ENCODE measurements at places on chromosomes 1 and 21. TPM values are rescaled to one million over a fixed set of nuclear protein-coding genes. Genes with fewer than 3 reads are reported as not detected.

DNA sequence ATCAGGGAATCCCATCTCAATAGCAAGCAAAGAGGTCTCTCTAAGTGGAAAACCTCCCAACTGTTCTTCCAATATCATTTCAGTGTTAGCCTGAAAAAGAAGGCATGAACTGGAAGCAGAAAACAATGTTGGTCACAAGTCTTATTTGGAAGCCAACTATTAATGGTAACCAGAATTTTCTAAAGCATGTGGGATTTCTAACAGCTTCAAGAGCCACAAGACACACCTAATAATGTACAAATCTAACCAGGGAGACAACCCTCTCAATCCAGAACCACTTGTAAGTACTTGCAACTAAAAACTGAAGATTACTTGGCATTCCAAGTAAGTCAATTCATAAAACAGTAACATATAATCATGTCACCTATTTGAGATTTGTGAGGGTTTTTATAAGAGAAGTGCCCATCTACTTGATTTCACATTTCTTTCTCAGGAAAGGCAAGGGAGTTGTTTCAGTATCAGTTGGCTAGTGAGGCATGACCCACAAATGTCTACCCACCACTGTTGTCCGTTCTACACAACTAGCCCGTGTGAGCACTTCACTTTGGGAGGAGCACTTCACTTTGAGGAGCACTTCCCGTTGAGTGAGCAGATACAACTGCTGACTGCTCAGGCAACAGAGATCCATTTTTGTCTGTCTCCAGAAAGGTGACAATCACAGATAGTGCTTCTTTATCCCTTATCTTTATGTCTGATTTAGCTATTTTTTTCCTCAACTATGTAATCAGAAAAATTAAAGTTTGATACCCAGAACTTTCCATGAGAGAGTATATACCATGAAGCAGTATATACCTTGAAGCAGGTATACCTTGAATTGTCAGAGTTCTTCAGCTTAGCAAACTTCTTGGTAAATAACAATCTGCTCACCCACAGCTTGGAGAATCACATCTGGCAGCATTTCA, 11.1 kb downstream of the STX6 start:
- no peak for DNase-seq

DNA sequence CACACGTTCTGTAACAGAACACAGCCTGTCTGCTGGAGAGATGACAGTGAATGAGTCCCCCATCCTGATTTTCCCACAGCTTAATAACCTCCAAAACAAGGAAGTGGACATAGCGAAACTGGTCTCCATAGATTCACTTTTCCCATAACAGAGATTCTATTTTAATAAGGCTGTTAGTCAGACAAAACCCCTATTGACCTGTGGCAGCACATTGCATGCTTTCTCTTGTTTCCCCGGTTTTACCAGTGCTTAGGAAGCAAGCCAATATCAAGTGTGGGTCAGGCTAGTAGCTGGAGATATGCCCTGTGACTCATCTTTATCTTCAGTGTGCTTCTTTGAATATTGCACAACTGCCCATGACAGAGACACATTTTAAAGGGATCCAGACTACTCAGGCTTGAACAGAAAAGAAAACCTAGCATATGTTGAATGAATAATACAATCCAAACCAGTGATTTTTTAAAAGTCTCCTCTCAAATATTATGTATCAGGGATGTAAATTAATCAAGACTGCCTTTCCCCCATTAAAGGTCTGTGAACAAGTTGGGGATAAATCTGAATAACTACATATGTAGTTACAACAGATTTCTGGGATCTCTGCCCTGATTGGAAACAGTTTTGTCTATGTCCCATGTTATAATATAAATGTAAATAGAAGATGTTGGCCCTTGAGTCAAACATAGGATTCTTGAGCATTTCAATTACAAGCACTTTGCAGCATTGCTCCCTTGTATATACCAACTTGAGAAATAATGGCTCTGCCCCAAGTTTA, 11.9 kb upstream of the CLDN8 start:
- peak; percentile 84 for DNase-seq

- DNase-seq, result no peak
Measured at GRCh38 chr1:20950679-20951078, 163.6 kb upstream of the HP1BP3 start.

GRCh38 chr1:186617926-186618325, 62.3 kb downstream of the PTGS2 start:
- DNase-seq, result no peak

DNA sequence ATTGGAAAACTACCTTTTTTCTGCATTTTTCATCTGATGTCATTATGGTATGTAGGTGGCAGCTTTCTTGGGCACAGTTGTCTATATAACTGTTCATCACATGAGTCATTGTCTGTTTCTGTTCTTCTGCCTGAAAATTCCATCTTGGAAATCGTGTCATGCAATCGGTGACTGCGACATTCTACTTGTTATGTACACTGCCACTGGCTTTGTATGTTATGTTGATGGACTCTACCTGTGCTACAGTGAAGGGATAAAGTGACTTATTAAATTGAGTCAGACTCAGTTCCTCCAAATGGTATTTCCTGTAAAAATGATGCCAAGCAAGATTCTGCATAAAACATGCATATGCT, 8.6 kb downstream of the SMAP2 start:
- DNase-seq, result no peak

DNA sequence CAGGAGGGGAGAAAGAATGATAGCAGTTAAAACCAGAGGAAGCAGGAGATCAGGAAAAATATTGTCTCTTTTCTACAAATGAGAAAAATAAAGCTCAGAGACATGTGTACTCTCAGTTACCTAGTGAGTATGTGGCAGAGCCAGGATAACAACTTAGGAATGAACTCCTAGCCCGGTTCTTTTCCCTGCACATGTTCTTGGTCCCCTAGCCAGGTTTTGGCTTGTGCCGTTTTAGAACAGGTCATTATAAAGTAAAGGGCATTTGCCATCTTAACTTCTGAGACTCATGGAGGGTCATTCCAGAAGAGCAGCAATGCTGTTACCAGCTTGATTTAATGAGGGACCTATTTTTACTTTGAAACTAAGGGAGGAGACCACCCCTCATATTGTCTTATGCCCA, 48.1 kb upstream of the DAB1 start:
- DNase-seq, result no peak

GRCh38 chr21:42809577-42810475, 69.5 kb downstream of the WDR4 start:
- DNase-seq, result no peak

DNA sequence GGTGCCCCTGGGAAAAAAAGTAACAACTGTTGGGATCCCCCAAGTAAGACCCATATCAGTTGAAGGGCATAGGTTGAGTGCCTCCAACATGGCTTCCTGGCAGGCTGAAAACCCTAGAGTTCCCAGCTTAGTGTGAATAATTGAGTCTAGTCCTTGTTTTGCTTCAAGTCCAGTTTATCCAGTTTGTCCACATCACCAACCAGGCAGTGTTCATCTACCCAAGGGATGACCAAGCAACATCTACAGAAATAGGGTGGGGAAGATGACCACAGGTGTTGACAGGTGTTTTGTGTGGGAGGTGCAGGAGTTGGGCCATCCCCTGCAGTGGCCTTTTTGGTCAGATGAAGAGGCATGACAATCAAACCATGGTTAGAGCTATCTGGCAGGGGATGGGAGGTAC, 54.3 kb upstream of the ERO1B start:
- DNase-seq, result no peak

DNA sequence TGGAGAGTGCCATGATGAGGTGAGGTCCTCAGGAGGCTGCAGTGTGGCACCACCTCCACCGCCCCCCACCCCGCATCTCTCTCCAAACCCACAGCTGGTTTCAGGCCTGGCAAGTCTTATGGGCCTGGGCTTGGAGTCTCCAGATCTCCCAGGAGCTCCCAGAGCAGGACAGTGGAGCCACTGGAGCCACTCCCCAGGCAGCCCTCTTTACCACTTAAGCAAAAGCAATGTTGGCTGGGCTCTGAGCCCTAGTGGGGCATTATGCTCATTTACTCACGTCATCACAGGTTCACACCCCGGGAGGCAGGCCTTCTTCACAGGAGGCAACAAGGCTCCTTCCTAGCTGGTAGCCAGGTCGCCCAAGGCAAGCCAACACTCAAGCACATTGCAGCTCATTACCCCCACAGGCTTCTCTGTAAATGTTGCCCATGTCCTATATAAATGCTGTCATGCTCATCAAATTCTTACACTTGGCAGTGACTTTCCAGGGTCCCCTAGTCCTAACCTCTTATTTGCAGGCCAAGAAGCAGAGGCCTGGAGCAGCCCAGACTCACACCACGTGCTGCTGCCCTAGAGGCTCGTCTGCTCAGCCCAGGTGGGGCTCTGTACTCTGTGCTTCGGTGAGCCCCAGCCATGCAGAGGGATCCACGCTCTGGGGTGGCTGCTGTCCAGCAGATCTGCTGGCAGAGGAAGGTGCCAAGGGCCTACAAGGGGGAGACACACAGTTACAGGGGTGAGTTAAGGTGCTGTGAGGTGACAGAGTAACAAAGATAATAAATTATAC, 459.3 kb downstream of the MATN1 start:
- DNase-seq, result no peak

GRCh38 chr1:36657826-36658225, 175.1 kb upstream of the CSF3R start:
- DNase-seq, result no peak

DNA sequence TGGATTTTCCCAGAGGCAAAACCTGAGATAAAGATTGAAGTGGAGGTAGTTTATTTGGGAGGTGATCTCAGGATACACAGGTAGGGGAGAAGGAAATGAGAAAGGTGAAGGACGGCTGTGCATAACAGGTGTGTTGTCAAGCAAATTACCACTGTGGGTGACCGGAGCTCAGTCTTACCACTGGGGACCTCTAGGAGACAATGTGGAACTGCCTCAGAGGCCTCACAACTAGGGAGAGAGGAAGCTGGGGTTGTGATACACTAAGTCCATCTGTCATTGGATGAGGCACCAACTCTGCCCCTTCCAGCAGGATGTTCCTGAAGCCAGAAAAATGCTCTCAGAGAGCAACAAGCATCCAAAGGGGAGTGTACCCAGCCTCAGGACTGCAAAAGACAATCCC, 32.6 kb downstream of the GRIK3 start:
- DNase-seq, result no peak

GRCh38 chr1:111030590-111030989, 66.9 kb upstream of the LRIF1 start:
- peak; percentile 61 for DNase-seq

DNA sequence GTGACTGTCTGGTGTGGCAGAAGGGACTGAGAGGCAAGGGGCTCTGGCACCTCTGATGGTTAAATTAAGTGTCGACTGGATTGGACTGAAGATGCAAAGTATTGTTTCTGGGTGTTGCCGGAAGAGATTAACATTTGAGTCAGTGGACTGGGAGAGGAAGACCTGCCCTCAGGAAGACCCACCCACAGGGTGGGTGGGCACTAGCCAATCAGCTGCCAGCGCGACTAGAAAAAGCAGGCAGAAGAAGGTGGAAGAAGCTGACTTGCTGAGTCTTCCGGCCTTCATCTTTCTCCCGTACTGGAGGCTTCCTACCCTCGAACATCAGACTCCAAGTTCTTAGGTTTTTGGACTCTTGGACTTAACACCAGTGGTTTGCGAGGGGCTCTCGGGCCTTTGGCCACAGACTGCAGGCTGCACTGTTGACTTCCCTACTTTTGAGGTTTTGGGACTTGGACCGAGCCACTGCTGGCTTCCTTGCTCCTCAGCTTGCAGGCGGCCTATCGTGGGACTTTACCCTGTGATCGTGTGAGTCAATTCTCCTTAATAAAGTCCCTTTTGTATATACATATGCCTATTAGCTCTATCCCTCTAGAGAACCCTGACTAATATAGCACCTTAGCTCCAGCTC, 79.6 kb downstream of the KAZN start:
- no peak for DNase-seq

GRCh38 chr21:45255381-45256020, 32.2 kb downstream of the POFUT2 start:
- no peak for DNase-seq

DNA sequence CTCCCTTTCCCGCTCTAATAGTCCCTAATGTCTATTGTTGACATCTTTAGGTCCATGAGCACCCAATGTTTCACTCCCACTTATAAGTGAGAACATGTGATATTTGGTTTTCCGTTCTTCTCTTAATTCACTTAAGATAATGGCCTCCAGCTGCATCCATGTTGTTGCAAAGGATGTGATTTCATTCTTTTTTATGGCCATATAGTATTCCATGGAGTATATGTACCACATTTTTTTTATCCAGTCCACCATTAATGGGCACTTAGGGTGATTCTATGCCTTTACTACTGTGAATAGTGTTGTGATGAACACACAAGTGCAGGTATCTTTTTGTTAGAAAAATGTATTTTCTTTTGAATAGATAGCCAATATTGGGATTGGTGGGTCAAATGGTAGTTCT, 126.0 kb upstream of the RAB3GAP2 start:
- no peak for DNase-seq

GRCh38 chr1:151668090-151668489, 48.5 kb downstream of the CELF3 start:
- DNase-seq, result no peak

GRCh38 chr1:34529935-34530859, 224.7 kb upstream of the GJB5 start:
- DNase-seq, result no peak

DNA sequence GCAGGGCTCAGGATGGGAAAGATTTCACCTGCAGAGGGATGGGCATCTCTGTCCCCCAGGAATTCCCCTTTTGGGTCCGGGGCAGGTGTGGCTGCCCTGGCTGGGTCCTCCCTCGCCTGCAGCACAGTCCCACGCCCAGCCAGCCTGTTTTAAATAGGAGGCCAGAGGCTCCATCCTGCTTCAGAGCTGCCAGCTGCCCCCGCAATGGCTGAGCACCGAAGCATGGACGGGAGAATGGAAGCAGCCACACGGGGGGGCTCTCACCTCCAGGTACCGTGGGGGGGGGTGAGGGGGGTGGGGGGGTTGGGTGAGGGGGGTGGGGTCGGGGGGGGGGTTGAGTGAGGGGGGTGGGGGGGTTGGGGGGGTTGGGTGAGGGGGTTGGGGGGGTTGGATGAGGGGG, 3.6 kb downstream of the SCNN1D start:
- DNase-seq, result no peak

DNA sequence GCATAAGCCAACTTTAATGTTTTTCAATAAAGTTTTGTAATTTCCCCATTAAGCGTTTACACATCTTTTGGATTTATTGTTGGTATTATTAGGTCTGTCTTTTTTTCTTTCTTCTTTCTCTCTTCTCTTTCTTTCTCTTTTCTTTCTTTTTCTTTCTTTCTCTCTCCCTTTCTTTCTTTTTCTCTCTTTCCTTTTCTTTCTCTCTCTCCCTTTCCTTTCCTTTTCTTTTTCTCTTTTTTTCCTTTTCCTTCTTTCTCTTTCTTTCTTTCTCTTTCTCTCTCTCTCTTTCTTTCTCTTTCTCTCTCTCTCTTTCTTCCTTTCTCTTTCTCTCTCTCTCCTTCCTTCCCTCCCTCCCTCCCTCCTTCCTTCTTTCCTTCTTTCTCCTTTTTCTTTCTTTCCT, 31.3 kb downstream of the ERRFI1 start:
- no peak for DNase-seq

The ZYG11B gene
- total RNA-seq, result 46.1 TPM

The LCE6A gene
- total RNA-seq, result not detected

The OR6K6 gene
- total RNA-seq, result not detected

The COL24A1 gene
- total RNA-seq, result 3.9 TPM

The SLAMF1 gene
- total RNA-seq, result not detected

The RPE65 gene
- not detected for total RNA-seq

The DCDC2B gene
- not detected for total RNA-seq

The CTTNBP2NL gene
- total RNA-seq, result 20.9 TPM

The SIK1 gene
- 5.2 TPM for total RNA-seq

The TFF3 gene
- total RNA-seq, result not detected

All from fibroblast of villous mesenchyme (primary cell).